ENCODE measurements at places on chromosomes 4 and X.

GRCh38 chr4:139454111-139455045 lies at the start of gene RAB33B:
Gene RAB33B (plus strand): TSS chr4:139454121. CDS start chr4:139454196, 75 bp downstream.
- no peak for DNase-seq

DNA sequence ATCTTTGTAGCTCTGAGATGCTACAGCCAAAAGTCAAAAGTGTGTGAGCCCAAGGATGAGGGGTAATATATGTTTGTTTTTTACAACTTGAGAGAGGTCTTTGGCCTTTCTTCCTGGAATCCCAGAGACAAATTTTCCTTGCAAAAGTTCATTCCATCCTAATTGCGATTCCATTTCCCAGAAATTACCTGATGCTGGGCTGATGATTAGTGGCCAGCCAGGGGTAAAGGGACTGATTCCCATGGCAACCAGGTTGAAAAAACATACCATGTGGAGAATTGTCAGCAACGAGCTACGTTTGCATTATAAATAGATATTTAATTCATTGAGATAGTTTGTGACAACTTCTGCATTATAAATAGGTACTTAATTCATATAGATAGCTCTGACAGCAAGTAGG lies 17.8 kb downstream of the IGSF1 start:
- no peak for DNase-seq

DNA sequence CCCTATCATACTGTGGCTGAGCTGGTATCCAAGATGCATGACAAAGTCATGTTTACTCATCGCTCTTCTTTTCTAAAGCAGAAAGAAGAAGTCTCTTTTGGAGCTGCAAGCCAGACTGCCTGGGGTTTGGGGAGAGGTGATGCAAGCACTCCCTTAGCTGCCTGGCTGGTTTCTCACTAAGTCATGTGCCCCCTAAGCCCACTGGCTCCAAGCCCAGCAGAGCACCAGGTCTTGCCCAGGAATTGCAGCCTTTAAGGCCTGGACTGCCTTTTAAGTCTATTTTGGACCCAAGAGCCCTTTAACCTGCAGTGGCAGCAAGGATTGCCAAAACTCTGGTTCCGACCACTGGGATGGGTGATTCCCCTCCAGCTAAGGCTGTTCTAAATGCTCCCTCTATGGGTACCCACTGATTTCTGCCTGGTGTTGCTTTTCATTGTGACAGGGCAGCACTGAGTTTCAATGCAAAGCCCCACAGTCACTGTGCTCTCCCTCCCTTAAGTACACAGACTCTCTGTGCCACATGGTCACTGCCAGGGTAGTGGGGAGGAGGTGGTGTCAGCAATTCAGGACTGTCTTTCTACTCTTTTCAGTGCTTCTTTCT lies 548.6 kb downstream of the TLL1 start:
- DNase-seq: no peak

DNA sequence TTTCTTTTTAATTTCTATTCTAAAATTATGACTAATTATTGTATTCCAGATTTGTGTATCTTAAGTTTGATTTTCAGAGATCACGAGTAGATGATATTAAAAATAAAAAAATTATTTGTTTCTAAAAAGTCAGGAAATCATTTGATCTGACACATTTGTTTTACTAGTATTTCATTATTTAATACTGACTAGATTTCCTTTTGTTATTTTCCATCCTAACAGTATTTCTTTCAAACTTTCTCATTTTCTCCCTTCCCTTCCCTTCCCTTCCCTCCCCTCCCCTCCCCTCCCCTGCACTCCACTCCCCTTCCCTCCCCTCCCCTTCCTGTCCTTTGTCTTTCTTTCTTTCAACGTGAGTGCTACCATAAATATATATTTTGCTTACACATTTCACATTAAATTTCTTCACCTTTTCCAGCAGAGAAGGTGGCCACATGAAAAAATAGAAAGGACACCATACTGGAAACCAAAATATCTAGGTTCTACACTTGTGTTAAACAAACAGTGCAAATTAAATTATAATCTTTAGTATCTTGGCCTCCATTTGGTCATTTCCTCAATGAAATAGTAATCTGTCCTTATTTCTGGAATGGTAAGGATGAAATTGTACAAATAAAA lies 1412.7 kb upstream of the IGFBP7 start:
- no peak for DNase-seq

GRCh38 chrX:68363984-68364383 lies 69.3 kb downstream of the OPHN1 start:
- DNase-seq: no peak

DNA sequence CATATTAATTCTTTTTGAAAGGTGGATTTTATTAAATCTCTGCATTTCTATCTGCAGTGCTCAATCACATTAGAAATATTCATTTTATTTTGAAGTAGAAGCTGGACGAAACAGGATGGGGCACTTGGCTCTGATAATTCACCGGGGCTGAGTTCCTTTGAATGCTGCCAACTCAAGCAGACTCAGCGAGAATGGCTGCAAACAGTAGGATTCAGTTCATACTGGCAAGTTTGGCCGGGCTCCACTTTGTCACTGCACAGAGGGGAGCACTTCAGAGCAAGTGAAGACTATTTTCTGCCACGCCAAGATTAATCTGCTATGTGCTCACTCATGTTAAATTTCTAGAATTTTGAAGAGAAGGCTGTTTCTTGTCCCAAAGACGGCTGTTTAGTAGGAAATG lies 30.7 kb upstream of the KLHL8 start:
- no peak for DNase-seq

GRCh38 chrX:121260596-121261240 lies 213.3 kb downstream of the GLUD2 start:
- DNase-seq: no peak

GRCh38 chrX:129661369-129661768 lies 6.6 kb upstream of the APLN start:
- no peak for DNase-seq

DNA sequence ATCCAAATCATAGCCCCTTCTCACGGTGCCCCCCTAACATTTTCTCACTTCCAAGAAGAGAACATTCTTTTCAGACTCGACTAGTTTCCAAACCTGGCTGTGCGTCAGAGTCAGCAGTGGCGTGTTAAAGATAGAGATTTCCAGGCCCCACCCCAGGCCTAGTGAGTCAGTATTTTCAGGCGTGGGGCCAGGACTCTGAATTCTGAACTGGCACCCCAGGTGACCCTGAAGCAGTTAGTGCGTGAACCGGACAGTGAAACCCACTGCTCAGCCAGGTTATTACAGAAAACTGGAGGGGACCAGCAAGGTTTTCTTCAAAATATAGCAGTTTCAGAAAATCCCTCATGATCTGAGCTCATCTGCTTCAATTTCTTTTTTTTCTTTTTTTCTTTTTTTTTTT lies 35.0 kb upstream of the BCOR start:
- no peak for DNase-seq

- DNase-seq: no peak
Observed at GRCh38 chrX:3348191-3348590, 1.7 kb upstream of the MXRA5 start.

DNA sequence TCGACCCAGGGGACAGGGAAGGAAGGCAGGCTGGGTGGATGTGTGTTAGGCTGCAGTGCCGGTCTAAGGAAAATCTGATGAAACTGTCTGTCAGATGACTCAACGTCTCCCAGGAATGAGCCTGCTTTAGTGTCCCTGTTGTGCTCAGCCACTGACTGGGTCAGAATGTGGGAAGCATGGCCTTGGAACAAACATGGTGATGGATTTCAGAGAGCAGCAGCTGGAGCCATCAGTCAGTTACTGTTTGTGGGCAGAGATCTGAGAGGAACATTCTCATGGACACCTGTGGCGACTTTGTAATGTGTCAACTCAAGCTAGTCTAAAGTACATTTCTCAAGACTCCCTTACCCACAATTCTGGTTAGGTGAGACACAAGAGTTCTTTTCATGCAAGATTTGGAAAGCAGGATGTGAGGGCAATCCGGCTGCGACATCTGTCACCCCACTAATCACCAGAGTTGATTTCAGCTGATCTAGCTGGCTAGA lies 63.2 kb downstream of the ANAPC10 start:
- DNase-seq: no peak

- peak; percentile 12 for DNase-seq
Observed at GRCh38 chrX:66163849-66164411, at the start of gene HEPH. Gene HEPH (plus strand): TSS chrX:66164247. CDS start chrX:66170571, 6,324 bp downstream.

- no peak for DNase-seq
Observed at GRCh38 chr4:38113132-38113531, 152.9 kb downstream of the PTTG2 start.

DNA sequence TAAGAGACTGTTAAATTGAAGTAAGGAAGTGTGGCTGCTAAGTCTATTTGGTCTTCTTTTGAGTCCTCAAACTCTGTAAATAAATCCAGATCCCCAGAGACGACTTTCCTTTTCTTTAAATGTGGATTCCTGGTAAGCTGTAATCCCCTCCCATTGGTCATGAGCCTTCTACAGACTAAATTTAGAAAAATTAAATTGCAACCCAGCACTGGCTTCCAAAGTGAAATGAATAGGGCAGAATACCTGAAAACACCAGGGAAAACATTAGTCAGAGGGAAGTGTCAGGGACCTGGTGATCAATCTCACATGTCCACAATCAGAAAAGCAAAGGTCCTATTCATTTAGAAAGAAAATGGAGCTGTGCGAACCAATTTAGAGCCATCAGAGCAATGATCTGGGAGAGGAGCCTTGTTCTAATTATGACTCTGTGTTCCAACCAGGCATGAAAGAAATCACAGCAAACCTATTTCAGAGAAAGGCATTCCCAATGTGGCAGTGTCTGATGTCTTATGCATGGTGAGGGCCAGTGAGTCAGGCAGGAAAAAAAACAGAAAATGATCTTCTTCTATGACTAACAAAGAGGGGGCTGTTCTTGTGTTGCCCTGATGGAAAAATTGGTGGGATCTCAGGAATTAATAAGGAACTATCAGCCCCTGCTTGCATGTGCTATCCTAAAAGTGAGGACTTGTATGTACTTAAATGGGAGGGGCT lies 19.8 kb upstream of the CCDC149 start:
- no peak for DNase-seq

DNA sequence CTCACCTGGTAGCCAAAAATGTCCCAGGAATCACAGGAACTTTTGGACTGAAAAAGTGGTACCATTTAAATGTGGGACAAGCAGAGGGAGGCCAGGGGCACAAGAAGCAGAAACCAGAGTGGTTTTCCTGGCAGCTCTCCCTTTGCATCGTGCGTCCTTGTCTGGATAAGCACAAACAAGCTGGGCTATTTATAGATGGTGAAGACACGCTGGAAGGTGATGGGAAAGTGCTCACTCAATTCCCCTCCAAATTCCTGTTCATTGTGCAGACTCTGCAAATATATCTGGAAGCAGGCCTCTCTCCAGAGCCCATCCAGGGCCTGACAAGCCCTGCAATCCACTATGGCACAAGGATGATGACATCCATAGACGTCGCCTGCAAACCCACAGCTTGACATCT lies 63.6 kb upstream of the MAP3K15 start:
- no peak for DNase-seq

DNA sequence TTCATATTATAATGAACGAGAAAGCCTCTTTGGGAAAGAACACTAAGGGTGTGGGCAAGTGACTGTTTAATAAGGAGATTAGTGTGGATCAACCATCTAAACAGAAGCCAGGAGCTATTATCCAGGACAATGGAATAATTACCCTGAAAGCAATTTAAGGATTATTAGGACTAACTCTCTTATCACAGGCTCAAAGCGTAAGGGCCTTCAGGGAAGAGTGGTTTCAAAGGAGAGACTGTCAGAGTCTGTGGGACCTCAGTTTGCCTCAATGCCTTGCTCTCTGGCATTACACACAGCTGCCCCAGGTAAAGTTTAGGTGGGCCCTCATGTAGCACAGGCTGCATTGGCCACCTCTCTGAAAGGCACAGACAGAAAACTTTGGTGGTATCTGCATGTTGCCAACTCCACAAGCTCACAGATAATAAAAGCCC lies 717.2 kb upstream of the ADGRL3 start:
- DNase-seq: no peak

GRCh38 chrX:1052021-1052420 lies 160.4 kb downstream of the CRLF2 start:
- no peak for DNase-seq

DNA sequence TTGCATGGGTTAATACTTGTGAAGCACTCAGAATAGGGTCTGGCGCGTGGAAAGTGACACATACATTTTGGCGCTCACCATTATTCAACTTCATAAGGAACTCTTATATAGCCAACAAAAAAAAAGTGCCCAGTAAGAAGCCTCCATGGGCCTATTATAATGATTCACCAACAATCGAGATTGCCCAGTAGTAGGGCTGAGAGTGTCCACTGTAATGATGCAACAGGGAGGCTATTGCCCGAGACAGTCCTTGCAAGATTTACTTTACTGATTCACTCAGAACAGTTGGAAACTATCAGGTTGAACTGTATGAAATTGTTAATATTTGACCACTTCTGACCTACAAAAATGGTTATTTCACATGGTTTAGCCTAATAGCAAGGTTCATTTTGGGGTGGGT lies 86.0 kb downstream of the PJA1 start:
- DNase-seq: no peak

- DNase-seq: no peak
Observed at GRCh38 chrX:95063554-95063953, 1389.5 kb downstream of the FAM133A start.

- DNase-seq: no peak
Observed at GRCh38 chrX:119156241-119156640, 28.6 kb upstream of the KIAA1210 start.

GRCh38 chr4:82909326-82909725 lies 8.8 kb downstream of the THAP9 start:
- no peak for DNase-seq

DNA sequence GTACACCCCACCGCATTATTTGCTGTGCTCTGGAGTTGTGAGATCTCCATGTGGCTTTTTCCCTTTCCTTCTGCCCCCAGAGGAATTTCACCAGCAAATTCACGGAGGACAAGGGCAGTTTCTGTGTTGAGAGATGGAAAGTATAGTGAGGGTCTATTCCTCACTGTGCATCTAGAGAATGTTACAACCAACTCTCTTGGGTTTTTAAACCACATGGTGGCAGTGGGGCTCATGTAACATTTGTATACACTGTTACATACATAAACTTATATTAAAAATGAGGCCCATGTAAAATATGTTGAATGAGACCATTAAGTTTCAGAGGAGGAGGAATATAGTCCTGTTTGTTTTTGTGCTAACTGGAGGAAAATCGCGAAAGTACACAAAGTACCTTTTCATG lies 909 bp upstream of the PRKG2 start:
- DNase-seq: no peak

- DNase-seq: no peak
Observed at GRCh38 chr4:1788254-1788973, 4.7 kb upstream of the FGFR3 start.

DNA sequence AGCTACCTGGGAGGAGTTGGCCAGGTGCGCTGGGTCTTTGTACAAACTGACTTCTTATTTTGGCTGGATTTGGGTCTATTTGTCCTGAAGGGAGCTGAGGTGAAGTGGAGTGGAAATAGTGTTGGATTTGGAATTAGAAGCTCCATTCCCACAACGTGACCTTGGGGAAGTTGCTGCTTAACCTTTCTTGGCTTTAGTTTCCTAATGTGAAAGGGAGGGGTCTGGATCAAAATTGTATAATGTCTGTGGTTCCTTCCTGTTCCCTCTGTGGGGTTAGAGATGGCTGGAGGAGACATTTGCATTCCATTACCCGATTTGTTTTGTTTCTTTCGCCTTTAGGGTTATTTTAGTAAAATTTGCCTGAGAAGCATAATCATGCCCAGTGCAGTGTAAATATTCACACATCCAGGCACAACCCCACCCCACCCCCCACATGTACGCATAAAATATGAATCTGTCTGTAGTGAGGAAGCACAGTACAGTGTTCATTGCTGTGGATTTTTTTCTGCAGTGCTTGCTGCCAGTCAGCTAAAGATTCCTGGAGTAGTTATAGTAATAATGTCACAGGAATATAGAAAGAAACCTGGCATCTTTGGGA lies 21.5 kb downstream of the JADE1 start:
- no peak for DNase-seq

Measured in GM12878 (cell line).